ENCODE measurements at places on chromosomes 2 and 18.

- no peak for DNase-seq
Observed at GRCh38 chr2:164964700-164965099, 9.4 kb upstream of the SLC38A11 start.

- no peak for DNase-seq
Observed at GRCh38 chr2:24336811-24337210, 23.5 kb downstream of the ITSN2 start.

DNA sequence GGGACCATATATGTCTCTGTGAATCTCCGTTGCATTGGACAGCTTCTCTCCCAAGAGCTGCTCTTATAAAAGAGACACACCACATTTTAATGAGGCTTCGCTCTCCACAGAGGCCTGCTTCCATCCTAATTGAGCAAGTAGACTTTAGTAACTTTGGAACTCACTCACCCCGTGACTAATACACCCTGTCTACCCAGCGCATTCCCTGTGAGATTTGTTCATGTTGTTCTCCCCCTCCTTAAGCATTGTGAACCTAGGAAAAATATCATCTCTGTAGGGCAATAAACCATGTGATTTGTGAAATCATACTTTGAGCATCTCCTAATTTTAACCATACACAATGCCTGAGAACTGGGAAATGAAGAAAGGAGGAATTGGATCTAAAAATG lies 56.9 kb downstream of the MCFD2 start:
- no peak for DNase-seq

GRCh38 chr2:193566276-193566675 lies 1371.5 kb upstream of the TMEFF2 start:
- no peak for DNase-seq

DNA sequence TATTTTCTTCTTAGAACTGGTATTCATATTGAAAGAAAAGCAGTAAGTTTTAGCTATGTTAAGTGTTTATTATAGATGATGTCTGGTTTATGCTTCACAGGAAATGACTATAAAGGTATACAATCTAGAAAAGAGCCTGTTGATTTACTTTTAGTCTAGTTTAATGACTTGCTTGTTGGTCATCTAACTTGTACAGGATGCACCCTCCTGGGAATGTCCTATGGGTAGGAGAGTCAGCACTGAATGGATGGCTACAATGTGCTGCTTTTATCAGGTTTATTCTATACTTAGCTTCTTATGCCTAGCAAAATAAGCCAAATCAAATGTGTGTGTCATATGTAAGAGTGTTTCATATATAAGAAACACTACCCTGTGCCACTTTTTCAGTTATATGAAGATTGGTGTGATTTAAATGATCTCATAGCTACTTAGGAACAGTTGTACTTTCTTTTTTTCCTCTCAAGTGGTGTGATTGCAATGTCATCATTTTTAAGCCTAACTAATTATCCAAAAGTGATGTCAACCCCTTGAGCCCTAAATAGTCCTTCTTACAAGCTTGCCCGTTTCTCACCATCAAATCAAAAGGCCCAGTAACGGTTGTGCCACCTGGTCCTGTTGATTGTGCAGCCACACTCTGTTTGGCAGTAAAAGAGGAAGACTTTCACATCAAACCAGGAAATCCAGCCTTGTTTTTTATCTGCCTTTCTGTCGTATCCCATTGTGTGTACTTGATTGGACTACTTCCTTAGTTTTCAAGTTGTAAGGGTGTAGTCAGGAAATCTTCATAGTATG lies 176.0 kb downstream of the DIS3L2 start:
- DNase-seq = no peak

- no peak for DNase-seq
Observed at GRCh38 chr18:422966-423365, 77.5 kb downstream of the COLEC12 start.

- DNase-seq = no peak
Observed at GRCh38 chr18:12374401-12374800, 2.6 kb downstream of the AFG3L2 start.

DNA sequence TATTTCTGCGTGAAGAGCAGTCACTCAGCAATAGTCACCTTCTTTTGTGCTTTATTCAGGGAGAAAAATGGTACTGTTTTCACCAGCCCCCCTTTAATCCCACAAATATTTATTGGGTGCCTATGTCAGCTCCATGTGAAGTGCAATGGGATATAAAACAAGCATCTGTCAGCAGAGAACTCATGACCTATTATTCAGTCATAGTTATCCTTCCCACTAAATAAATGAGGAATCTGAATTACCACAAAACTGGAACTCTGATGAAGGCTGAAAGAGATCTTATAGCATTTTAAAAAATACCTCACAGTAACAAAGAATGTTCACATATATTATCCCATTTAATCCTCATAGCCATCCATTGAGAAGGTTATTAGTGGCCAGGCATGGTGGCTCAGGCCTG lies 45.8 kb downstream of the DHX57 start:
- no peak for DNase-seq

DNA sequence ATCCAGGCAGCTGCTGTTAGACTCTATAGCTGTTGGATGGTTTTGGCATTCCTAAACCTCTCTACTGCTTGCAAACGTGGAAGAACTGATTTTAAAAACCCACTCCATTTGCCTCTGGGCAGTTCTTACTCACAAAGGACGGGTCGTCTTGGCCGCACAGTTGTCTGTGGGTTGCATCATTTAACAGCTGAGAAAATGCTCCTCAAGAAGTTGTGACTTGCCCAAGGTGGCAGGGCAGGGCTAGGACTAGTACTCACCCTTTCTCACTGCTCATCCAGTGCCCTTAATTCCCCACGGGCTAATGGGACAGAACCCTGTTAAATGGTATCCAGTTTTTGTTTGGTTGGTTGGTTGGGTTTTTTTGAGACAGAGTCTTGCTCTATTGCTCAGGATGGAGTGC lies 997 bp upstream of the DRC1 start:
- DNase-seq = no peak

DNA sequence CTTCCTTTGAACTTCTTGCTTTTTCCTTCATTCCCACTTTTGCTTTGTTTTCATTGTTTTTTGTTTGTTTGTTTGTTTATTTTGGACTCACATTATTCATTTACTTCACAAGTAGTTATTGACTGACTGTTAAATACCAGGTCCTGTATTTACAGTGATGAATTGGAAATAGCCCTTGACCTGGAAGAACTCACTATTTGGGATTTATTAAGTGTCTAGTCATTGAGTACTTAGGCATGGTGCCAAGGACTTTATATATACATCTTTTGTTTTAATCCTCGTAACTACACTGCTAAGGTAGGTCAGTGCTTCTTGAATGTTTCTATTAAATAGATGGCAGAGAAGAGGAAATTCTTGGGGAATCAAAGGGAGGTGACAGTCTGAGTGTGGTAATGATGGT lies 11.1 kb downstream of the SPOPL start:
- DNase-seq = no peak

- no peak for DNase-seq
Observed at GRCh38 chr18:23200756-23201155, 65.5 kb downstream of the CABLES1 start.

DNA sequence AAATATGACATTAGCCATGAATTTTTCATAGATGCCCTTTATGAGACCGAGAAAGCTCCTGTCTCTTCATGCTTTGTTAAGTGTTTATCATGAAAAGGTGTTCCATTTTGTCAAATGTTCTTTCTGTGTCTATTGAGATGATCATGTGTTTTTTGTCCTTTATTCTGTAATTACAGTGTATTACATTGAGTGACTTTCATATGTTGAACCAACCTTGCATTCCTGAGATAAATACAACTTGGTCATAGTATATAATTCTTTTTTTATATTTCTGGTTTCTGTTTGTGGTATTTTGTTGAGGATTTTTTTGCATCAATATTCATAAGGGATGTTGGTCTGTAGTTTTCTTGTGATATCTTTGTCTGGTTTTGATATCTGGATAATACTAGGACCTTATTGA lies 52.9 kb upstream of the HPCAL1 start:
- DNase-seq = no peak

DNA sequence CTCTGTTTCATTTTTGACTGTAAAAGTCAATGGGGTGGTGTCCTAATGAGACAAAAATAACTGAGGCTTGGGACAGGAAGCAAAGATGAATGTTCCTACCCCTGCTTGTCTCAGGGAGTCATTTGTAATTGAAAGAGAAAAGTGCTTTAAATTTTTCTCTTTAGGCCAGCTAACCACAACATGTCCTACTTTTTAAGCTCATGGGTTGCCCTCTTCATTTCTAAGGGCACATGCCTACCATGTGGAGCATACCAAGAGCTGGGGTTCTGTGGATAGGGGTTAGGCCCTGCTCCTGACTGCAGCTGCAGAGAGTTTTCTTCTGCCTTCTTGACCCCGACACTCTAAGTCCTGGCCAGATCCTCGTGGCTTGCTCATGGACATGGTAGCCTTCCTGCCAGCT lies 96.8 kb upstream of the ARL4C start:
- no peak for DNase-seq

DNA sequence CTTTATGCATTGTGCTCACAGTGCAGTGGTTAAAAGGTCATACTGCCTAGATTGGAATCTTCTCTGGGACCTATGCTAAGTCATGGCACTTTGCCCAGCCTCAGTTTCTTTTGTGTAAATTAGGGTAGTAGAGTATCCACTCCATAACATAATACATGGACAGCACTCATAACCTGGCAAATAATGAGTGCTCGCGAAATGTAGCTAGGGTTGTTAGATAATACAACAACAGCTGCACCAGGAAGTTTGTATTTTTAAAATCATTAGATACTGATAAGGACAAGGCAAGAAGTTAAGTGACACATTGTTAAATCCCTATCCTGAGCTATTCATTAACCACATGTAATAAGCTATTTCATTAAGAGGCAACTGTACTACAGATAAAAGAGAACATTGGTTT lies 13.8 kb upstream of the PLA2R1 start:
- no peak for DNase-seq

- DNase-seq = no peak
Observed at GRCh38 chr2:207458582-207458981, 71.2 kb upstream of the CREB1 start.

DNA sequence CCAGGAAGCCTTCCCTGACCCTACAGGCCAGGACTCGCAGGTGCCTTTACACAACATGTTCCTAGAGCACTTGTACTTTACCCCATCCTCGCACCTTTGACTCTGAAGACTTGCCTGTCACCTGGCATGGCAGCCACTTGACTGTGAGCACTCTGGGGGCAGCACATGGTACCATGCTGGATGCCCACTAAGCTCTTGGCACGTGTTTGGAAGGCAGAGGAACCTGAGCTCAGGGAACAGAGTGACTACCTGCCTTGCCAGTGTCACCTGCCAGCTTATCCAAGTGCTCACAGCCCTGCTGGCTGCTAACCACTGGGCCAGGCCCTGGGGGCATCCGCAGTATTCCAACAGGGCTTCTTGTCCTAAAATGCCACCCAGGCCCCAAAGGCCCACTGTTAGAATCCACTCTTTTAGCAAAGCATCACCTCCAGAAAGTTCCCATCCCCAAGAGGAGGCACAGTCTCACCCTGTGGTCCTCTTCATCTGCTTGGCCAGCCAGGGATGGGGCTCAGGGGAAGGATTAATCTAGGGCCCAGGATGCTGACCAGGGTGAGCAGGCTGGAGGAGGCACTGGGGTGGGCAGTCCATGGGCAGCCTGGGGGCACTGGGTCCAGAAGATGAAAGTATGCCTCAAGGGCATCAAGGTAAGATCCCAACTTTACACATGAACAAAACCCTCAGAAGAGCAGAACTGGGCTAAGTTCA lies 57.0 kb downstream of the ZBTB7C start:
- no peak for DNase-seq

- DNase-seq = no peak
Observed at GRCh38 chr2:188922191-188922590, 52.0 kb upstream of the COL3A1 start.

DNA sequence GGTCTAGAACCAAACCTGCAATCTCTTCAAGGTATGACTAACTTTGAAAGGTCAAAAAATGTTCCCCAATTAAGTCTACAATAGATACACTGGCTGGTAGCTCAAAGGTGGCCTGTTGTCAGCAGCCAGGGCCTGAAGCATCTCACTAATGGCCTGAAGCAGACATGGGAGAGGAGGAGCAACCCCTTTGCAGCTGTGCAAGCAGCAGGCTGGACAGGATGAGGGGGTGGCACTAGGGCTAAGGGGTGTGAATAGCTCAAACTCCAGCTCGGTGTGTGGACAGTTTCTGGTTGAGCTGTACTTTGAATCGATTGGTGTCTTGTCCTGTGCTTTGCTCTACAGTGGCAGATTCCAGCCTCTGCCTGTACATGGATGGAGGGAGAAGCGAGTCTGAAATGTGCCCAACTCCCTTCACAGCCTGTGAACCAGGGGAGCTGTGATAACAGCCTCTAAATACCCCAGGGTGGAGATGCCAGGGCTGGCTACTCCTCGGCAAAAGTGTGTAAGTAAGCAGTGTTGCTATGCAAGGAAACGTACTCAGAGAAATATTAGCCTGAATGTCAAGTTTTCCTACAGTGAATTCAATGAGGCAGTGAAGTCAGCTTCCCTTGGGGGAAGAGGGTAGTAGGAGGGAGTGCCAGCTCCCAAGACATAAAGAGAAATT lies 34.7 kb upstream of the DTNB start:
- no peak for DNase-seq

DNA sequence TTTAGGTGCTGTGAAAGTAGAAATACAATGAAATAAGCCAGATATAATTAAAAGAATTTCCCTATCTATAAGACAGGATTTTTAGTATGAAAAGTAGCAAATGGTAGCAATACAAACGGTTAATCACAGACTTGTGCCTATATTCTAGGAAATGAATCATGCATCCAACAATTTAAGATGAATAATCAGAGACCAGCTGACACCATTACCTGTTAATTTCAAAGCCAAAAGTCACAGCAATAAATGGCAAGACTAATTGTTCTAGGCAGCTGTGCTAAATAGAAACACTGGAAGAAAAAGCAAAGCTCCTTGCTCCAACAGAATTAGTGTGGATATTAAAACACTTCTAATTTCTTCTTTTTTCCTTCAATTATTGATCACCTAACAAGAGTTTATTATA lies 35.1 kb upstream of the MPP4 start:
- DNase-seq = no peak

- DNase-seq = peak; percentile 58
Observed at GRCh38 chr2:203909261-203909967, 27.1 kb upstream of the ICOS start.

GRCh38 chr2:111624411-111625156 lies 259.4 kb downstream of the ANAPC1 start:
- no peak for DNase-seq

- no peak for DNase-seq
Observed at GRCh38 chr2:158544998-158545397, 88.2 kb downstream of the PKP4 start.

DNA sequence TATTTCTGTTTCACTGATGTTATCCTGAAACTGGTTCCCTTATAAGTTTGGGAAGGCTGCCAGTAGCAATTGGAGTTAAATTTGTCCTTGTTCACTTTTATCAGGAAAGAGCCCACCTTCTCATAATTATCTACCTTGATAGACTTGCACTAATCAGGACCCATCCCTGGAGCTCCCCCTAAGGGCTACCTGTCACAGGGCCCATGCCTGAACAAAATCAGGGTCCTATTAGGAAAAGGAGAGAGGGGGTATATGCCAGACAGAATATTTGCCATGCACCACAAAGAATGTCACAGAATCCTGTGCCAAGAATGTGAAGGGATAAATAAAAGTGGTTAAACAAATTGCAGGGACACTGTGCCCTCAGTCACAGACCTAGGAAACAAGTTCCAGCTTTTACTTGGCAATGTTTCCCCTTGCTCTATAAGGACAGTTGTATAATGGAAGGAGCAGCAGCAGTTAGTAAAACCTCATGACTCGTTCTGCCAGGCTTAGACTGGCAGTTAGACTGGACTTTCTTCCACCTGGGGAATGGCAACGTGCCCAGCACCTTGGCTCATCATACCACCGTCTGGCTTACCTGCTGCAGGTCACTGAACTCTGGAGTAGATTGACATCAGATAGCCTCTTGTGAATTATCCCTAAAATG lies 32.3 kb upstream of the VWC2L start:
- DNase-seq = no peak

GRCh38 chr2:221243771-221244170 lies 328.3 kb downstream of the EPHA4 start:
- no peak for DNase-seq

Measured in midbrain (tissue), 1 donor.